CD4-positive, alpha-beta T cell treated with Interleukin-15 for 1 hour (primary cell): ENCODE measurements at places on chromosomes 12 and 14.

- no peak for DNase-seq
These were observed 126.5 kb downstream of the TSPAN9 start for GRCh38 chr12:3203713-3204112.

GRCh38 chr14:31291210-31291609 lies 83.6 kb upstream of the HECTD1 start:
- DNase-seq: no peak

GRCh38 chr12:31970199-31970598 lies 11.0 kb downstream of the RESF1 start:
- DNase-seq: no peak

DNA sequence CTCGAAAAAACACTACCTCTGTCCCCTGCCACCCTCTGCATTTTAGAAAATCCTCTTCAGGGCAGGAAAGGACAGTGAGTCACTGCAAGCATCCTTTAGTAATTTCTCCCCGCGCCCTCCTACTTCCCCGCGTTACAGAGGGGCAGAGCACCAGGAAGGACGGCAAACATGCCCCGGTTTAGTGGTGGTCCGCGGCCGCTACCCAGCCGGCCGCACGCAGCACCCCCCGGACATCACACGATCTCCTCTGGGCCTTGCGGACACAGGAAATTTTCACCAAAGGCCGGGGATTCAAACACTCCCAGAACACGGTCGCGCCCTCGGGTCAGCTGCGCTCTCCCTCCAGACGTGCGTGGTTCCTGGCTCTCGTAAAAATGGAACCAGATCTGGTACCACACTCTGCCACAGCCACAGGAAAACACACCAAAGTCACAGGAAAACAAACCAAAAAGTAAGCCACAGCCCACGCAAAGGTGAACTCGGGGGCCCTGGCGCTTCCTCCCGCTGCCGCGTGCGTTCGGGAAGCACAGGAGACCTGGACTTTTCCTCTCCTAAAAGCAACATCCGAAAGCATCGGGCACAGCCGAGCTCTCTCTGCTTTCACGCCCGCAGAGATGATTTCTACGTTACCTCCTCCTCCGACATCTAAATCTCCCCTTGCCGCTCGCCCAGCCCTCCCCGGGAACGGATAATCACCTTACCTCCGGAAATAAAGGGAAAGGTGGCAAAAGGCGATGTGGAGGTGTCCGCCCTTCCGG lies 839 bp downstream of the SLC38A1 start:
- DNase-seq: peak; percentile 41

DNA sequence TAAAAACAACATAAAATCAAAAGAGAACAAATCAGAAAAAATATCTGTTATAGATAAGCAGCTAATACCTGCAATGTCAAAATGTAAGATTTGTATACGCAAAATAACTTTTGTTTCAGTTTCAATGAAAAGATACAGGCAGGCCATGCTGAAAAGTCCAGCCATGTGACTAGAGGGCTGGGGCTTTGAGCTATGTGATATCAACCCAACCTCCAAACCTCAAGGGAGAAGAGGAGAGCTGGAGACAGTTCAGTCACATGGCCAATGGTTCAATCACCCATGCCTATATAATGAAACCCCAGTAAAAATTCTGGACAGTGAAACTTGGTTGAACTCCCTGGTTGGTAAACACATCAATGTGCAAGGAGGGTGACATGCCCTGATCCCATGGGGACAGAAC lies 5.3 kb downstream of the COX16 start:
- no peak for DNase-seq

GRCh38 chr12:42056130-42056529 lies 88.5 kb downstream of the GXYLT1 start:
- peak; percentile 17 for DNase-seq

- DNase-seq: no peak
These were observed 29.3 kb downstream of the CALM1 start for GRCh38 chr14:90426031-90426540.

- DNase-seq: peak; percentile 76
These were observed 9.1 kb upstream of the NEMF start for GRCh38 chr14:49861699-49862088.

DNA sequence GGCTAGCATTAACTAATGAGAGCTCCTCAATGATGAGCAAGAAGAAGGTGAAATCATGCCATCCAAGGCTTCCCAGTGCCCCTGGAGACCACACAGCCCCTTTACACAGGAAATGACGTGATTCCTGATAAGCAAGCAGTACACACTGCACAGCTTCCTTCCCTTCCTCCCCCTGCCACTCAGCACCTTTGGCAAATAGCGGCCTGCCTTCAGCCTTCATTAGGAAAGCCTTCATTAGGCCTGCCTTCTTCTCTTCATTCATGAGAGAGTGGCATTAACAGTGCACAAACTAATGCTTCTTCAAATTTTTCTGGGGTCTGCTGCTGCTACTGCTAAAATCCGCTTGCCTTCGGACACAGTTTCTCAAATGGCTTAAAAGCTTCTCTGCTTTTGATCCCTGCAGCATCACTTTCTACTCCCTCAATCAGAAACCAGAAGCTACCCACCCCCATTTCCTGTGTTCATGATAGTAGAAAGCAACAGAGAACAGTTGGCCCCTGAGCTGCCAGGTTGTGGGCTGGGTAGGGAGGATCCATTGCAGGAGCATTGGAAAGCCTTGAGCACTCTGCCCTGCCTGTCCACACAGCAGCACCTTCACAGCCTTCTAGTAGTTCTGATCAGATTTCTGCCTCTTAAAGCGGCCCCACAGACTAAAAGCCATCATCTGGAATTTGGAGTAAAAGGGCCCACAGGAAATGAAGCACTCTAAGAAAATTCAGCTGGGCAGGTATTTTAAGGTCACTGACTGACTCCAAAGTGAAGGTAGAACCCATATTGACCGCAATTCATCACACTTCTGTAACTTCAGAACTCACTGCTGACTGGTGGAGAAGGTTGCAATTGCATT lies 103.8 kb upstream of the ETV6 start:
- peak; percentile 57 for DNase-seq

DNA sequence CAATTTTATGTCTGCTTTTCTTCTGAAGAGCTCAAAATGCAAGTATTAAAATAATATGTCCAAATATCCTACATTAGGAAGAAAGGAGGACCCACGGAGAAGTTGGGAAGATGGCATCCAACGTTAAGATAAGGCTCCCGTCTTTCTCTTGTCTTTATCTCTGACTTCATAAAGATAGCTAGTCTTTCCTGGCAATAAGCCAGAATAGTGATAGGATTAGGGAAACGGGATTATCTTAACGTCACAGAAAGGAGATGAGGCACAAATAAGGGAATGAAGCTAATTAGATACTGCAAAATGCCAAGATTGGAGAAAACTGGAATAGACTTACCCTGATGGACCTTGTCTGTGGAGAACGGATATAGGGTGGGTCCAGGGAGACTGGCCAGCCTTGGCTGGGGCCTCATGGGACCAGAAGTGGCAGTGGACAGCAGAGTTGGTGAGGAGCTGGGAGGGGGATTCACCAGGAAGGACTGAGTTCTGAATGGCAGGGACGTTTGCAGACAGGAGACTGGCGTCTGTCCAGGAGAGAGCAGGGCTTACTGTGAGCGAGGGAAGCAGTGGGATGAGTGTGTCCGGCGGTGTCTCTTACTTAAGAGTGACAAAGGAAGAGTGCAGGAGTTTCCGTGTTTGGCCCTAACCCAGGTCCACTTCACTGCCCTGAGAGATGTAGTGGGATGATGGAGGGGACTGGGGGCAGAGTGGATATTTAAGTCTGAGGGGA lies 119.9 kb downstream of the CACNA1C start:
- no peak for DNase-seq

- DNase-seq: no peak
These were observed 184.2 kb upstream of the GZMB start for GRCh38 chr14:24818058-24818822.

- no peak for DNase-seq
These were observed 24.3 kb downstream of the ZFYVE21 start for GRCh38 chr14:103739793-103740501.

- DNase-seq: no peak
These were observed 30.0 kb downstream of the DGLUCY start for GRCh38 chr14:91143862-91144261.

GRCh38 chr12:13198241-13198640 lies 1.7 kb downstream of the EMP1 start:
- DNase-seq: no peak

GRCh38 chr12:103583008-103583407 lies 4.1 kb upstream of the STAB2 start:
- no peak for DNase-seq

- DNase-seq: no peak
These were observed 9.6 kb downstream of the CRADD start for GRCh38 chr12:93686572-93687356.

GRCh38 chr12:77685112-77685511 lies 145.6 kb upstream of the NAV3 start:
- DNase-seq: no peak

- DNase-seq: peak; percentile 57
These were observed 406 bp downstream of the TMEM263 start for GRCh38 chr12:106956048-106956578.

GRCh38 chr12:44817687-44818086 lies 58.4 kb downstream of the NELL2 start:
- DNase-seq: no peak

DNA sequence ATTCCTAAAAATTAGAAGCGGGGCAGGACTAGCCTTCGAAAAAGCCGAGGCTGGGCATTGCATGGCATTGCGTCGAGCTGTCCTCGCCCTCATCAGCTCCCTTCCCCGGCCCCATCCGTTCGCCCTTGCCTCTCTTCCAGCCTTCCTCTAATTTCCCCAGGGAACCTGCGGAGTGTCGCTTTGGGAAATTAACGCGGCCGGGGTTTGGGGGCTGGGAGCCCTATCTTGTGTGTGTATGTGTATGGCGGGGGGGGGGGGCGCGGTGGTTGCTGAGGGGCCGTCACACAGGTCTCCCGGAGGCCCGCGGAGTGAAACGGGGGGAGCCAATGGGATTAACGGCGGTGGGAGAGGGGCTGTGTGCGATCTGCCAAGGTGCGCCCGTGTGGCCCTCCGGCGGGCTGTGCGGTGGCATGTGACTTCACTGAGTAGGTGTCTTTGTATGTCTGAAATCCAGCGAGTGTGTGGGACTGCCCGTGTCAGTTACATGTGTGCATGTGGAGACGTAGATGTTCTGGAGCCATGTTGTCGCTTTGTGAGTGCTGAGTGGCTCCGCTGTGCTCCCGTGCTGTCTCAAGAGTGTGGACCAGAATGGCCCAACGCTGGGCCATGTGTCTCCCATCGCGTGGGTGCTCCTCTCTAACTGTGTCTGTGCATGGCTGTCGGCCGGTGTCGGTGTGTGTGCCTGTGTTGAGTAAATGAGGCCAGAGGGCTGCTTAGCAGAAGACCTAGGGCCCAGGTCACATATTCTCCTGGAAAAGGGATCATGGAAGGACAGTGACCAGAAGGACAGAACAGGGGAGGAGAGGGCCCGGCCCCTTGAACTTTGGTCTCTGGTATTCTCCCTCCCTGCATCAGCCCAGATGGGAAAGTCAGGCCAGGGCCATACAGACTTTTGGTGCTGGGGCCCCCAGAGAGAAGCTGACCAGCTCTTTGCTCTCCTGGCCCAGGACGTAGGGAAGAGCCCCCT lies 1.5 kb downstream of the PTMS start:
- no peak for DNase-seq

DNA sequence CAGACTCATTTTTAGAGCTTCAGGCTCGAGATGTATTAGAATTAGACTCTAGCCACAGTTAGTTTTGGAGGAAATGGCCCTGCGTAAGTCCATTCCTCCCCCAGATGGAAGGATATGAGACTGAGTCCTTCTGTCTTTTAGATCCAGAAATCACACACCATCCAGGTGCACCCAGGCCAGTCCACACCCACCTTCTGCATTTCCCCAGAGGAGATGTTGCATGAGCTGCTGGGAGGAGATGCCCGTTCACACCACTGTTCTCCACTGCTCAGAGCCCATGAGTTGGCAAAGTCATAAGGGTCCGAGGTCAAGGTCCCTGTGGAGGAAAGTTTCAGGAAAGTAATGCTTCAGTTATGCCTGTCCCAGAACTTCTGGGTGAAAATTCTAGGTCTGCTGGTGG lies 29.2 kb downstream of the VWF start:
- DNase-seq: no peak

GRCh38 chr14:74841230-74842207 lies 34.4 kb downstream of the PROX2 start:
- DNase-seq: peak; percentile 25

DNA sequence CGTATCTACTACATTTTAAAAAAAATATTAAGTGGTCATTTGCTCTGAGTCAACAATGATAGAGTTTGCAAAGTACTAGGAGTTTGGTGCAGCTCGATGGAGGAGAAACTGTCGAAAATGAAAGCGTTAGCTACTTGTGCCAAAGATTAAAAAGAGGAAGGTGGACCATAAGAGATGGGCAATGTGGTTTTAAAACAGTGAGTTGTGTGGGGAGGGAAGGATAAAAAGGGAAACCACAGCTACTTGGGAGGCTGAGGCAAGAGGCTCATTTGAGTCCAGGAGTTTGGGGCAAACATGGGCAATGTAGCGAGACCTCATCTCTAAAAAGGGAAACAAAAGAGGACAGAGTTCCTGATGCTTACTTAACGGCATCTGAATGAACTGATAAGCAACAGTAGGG lies 18.2 kb upstream of the STRAP start:
- DNase-seq: no peak
